Fibroblast of skin of right biceps (primary cell): ENCODE measurements at places on chromosomes 7 and 10.

DNA sequence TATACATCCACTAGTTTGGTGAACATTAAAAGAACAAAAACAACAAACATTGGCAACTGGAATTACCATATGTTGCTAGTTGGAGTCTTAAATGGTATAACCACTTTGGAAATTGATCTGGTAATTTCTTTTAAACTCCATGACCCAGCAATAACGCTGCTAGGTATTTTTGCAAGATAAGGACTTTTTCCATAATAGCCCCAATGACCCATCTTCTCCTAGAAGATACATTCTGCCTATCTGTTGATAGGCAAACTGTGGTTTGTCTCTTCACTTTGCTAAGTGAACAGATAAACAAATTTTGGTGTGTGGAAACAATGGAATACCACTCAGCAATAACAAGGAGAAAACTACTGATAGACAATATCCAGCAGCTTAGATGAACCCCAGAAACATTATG lies 30.6 kb upstream of the MTURN start:
- no peak for DNase-seq

GRCh38 chr7:127447326-127447945 lies 54.9 kb upstream of the ZNF800 start:
- DNase-seq = peak; percentile 56

- DNase-seq = no peak
Observed at GRCh38 chr7:116780966-116781365, 81.4 kb upstream of the CAPZA2 start.

DNA sequence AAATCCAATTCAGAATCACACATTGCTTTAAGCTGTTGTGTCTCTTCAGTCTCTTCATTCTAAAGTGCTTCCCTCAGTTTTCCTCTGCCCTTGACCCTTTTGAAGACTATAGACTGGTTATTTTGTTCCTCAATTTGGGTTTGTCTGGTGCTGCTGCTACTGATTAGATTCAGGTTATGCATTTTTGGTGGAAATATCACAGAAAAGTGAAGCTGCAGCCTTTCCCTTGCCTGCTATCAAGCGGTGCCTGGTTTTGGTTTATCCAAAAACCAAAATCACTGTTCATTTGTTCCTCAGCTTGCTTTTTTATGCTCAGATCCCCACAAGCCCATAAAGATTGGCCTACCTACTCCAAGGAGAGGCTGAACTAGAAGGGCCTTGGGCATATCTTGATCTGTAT lies 55.2 kb downstream of the ELMO1 start:
- no peak for DNase-seq

- peak; percentile 96 for DNase-seq
Observed at GRCh38 chr7:105224884-105225651, 163.7 kb downstream of the SRPK2 start.

- DNase-seq = no peak
Observed at GRCh38 chr10:77071001-77071511, 566.6 kb downstream of the KCNMA1 start.

- no peak for DNase-seq
Observed at GRCh38 chr7:118648002-118648401, 423.5 kb downstream of the ANKRD7 start.

DNA sequence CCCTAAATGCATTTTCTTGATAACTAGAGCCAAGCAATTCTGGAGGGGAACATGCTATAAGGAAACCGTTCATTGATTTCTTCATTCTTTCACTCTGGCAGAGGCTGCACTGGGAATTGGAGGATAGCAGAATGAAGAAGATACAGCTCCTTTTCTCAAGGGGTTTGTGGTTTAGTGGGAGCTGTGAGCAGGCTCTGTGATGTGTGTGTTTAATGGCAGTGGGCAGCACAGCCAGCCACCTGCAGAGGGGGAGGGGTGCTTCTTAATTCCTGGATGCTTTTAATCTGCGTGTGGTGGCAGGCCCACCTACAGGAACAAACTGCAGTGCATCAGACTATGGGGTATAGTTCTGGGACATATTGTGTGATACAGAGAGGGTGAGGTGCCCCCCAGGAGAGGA lies 31.9 kb downstream of the RPS24 start:
- DNase-seq = no peak

- DNase-seq = no peak
Observed at GRCh38 chr7:42100156-42100508, 136.9 kb downstream of the GLI3 start.

DNA sequence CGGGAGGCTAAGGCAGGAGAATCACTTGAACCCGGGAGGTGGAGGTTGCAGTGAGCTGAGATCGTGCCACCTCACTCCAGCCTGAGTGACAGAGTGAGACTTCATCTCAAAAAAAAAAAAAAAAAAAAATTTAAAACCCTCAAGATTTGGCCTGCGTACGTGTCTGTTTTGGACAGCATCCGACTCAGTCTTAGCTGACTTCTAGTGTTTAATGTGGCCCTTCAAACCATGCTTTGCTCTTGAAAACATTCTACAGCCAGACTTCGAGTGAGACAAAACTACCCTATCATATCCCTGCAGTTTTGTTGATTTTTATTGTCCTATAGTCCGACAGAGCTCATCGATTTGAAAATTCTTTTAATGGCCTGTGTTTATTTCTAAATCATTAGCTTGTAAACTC lies 227.1 kb upstream of the SH2B2 start:
- no peak for DNase-seq

DNA sequence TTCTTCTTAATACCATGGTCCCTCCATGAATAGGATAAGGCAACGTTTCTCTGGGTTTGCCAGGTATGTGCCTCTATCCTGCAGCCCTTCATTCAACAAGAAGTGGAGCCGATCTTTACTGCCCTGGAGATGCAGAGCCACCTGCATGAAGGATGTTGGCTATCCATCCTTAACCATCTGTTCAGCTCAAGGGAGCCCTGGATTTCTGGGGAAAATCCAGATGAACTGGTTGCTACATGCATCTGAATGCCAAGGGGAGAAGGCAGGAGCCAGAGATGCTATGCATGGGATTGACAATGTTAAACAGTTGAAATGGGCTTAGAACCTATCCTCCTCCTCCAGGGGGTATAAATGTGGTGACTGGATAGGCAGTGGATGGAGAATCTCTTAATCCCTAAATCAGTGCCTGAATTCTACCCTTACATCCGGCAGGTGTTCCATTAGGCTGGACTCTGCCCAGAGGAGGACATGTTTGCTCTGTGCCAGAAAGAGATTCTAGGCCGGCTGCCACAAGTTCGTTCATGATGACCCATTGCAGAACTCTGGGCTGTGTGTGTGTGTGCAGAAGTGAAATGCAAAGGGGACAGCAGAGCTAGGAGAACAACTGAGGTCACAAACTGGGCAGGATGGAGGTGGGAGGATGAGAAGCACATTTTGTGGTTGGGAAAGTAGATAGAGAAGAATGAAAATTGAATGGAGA lies 15.6 kb downstream of the CPED1 start:
- no peak for DNase-seq

DNA sequence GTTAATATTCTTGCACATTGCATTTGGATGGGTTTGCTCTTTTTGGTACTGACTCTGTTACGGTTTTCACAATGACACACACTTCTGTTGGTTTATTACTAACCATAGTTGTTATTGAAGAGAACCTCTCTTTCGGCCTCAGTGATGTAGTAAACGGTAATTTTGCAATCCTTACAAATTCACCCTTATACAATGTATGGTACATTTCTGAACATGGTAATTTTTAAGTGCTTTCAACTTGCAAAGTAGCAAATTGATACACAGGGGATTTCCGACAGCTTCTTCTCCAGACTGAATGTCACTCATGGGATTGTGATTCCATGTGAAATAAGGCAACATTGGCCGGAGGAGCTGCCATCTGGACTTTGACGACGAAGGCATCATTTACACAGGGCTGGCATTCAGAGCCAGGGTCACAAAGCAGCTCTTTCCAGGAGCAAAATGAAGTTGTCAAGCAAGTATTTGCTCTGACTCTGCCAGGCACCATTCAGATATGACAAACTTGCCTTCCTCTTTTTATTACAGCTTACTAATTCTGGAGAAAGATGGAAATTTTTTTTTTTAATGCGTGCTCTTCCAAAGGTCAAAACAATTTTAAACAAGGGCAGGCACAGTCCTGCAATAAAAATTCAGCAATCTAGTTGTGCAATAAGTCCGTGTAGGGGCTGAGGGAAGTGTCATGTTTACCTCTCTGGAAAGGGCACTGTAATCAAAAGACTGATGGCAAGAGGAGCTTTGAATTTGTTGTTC lies 711.5 kb upstream of the C7orf33 start:
- DNase-seq = no peak

DNA sequence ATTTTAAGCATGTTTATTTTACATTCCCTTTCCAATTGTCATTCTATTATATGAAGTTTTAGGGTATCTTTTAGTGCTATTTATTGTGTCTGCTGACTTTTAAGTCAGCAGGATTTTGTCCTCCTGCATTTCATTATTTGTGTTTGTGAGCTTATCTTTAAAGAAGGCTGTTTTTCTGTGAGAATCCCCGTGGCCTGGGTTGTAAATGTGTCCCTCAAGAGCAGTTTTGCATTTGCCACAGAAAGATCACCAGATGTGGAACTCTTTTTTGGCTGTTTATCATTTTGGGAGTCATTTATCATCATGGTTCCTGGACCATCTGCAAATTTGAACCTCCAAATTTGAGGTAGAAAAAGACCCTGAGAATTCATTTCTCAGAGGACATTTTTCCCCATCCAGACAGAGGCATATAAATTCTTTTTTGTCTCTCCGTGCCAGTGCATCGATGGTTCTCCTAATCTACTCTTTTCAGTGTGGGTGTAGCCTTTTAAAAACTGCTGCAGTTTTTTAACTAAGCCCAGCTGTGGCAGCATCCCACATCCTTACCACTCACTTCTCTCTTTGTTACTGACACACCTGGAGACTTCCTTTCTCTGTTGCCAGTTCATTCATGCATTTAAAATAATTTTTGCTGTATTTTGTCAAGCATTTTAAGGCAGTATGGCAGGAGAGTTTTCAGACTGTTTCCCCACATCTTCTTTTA lies 20.1 kb upstream of the MTURN start:
- no peak for DNase-seq

DNA sequence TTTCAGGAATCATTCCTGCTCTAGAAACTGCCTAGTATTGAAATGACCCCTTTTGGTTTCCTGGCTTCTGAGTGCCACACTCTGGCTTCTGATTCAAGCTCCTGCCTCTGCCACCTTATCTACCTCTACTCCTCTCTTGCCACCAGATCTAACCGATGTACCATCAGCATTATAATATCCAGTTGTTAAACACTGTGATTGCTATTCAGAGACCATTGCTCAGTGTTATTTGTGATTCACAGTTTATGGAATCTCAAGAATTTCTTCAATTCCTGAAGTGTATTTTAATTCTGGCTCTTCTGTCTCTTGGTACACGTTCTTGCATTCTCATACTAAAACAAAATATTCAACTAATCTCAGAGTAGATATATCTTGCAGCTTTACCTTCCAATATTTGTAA lies 88.7 kb downstream of the DYNC1I1 start:
- DNase-seq = peak; percentile 29

DNA sequence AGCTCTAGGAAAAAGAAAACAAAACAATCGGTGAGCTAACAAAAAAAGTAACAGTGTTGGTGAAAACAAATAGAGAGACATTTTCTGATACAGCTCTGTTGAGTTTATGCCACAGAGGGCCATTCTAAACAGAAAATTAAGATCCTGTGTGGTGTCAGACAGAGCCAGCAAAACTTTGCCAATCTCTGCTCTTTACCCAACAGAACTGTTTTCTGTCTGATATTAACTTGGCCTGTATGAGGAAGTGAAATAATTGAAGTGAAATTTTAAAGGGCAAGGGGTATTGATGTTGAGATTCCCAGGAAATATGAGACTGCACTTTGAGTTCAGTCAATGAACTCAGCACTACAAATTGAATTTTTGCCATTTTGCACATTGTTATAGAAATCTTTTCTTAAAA lies 101.0 kb downstream of the AOAH start:
- DNase-seq = no peak

- no peak for DNase-seq
Observed at GRCh38 chr7:13991791-13992595, 2.5 kb upstream of the ETV1 start.

DNA sequence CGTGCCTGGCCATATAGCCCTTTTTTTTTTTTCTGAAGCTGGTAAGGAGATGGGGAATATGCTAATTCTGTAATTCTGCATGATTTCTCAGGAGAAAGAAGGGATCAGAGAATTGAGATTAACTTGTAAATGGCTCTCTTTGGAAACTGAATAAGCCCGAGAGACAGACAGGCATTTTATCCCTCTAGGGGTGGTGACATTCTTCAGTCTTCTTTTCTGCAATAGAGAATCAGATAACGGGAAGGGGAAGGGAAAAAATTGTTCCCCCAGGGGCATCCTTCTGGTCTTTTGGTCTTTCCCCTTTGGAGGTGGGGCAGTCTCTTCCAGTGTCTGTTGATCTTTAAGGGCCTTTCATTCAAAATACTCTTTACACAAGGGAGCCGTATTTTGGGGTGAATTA lies 34.2 kb downstream of the HK1 start:
- DNase-seq = no peak

DNA sequence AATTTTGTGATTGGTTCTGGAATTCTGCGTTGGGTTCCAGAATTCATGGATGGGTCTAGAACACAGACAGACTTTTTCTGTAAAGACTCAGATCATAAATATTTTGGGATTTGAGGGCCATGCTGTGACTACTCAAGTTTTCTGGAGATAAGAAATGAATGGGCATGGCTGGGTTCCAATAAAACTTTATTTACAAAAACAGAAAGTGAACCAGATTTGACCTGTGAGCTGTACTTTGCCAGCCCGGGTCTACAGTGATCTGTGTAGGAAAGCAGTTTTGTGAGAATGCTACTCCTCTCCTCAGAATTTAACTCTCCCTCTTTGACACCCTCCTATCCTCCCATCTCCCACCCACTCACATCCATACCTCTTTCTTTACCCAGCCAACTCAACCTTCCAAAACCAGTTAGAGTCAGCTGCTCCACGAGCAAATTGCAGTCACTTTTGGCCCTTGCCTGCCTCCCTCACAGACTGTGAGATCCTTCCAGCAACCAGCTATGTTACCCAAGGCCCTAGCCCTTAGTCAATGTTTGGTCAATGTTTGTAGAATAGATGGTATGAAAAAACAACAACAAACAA lies 312.8 kb upstream of the ZMIZ1 start:
- DNase-seq = no peak

DNA sequence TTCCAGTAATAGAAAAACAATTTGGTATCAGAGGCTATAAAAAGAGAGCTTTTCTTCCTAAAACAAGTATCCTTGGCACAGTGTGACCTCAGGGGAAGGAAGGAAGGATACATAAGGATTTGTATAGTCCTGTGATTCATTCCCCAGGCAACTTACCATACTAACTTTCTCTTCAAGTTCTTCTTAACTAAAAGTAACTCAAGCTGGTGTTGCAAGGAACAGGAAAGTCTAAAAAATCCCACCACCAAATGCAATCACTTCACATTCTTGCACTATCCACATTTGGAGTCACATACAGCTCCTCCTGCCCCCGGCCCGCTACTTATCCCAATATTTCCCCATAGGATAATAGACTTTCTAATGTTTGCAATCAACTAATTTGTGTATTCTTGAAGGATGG lies 84.8 kb downstream of the PRKAG2 start:
- DNase-seq = no peak

GRCh38 chr10:104449391-104449790 lies 95.8 kb downstream of the CFAP58 start:
- peak; percentile 80 for DNase-seq

GRCh38 chr10:98361131-98362025 lies 53.6 kb downstream of the PYROXD2 start:
- peak; percentile 98 for DNase-seq
